ENCODE measurements at places on chromosomes 1 and 21.

GRCh38 chr1:110872745-110873720 is at the start of gene CD53:
TSS of gene CD53 (plus strand) at chr1:110873148. CDS start at chr1:110891409, 18,261 bp downstream.
- DNase-seq, result no peak

GRCh38 chr1:55888685-55889317 is 673.6 kb upstream of the USP24 start:
- DNase-seq, result no peak

DNA sequence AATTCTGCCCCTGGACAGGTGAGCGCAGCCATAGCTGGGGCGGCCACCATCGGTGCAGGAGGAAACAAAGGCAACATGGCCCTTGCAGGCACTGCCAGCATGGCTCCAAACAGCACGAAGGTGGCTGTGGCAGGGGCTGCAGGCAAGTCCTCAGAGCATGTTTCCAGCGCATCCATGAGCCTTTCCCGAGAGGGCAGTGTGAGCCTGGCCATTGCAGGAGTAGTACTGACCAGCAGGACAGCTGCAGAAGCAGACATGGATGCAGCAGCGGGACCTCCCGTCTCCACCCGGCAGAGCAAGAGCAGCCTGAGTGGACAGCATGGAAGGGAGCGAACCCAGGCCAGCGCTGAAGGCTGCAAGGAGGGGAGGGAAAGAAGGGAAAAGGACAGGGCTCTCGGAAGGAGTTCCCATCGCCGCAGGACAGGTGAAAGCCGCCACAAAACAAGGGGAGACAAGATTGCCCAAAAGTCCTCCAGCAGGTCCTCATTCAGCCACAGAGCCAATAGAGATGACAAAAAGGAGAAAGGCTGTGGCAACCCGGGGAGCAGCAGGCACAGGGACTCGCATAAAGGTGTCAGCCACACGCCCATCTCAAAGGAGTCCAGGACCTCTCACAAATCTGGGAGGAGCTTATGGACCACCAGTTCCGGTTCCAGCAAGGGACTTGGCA is 17.4 kb downstream of the ATF3 start:
- no peak for DNase-seq

GRCh38 chr1:228378873-228379460 is 27.7 kb downstream of the TRIM11 start:
- DNase-seq, result no peak

GRCh38 chr1:71135571-71135970 is 54.7 kb upstream of the ZRANB2 start:
- peak; percentile 31 for DNase-seq

DNA sequence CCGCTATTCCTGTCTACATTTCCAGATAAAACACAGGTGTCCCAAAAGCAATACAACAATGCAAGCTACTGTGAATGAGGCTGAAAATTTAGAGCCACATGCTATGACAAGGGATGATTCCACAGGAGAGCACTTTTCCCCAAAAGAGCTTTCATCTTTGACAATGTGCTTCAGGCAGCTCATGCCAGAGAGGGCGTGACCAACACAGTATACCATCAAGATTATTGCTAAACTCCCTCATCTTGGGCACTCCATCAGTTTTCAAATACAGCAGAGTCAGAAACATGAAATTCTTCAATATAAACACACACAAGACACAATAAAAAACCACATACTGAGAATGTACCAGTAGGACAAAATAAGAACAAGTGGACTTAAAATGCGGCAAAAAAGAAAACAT is 6.7 kb downstream of the GON4L start:
- DNase-seq, result no peak

DNA sequence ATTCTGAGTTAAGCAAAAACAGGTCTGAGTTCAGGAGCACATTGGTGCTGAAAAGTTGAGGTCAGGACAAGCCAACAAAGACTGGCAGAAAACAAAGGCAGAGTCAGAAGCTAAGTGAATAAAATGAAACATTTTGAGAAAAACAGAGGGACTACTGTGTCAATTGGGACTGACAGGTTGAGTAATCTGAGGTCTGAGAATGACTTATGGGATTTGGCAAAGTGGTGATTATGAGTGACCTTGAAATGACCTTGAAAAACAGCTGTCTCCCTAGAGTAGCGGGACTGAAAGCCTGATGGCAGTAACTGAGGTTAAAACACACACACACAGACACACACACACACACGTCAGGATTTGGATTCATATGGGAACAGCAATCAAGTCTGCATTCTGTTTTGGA is 8.8 kb upstream of the COG2 start:
- DNase-seq, result no peak

DNA sequence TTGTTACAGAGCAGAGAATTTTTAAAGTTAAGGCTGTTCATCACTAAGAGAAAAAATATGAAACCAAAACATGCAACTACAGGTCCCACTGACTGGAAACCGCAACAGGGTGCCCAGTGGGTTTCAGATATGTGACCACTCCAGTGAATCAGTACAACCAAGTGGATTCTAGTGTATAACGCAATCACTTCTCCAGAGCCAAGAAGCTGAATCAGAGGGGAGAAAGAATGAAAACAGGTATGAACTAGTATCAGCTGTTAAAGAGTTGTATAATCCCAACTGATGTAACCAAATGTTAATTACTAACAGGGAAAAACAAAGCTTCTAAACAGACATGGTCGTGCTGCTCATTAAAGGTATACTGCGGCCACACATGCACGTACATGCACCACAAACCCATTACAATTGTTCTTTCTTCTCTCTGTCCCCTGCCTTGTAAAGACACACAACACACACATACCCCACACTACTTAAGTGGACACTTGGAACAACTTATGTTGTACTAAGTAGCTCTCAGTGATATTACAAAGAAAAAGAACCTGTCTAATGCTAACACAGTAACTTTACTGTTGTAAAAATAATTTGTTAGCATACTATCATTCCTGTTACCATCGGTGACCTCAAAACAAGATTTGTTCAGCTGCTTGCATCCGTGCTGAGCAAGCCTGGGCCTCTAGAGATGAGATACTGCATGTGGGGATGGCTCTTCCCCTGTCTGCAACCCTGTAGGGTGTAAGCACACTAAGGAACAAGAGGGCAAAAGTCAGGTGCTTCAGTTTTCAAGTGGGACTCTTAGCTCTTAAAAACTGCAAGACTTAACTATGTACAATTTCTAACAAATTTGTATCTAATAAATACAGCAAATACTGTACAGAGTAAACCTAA is 74.2 kb downstream of the PTPN14 start:
- DNase-seq, result peak; percentile 89

GRCh38 chr1:193241132-193241827 is 54.9 kb upstream of the B3GALT2 start:
- no peak for DNase-seq

DNA sequence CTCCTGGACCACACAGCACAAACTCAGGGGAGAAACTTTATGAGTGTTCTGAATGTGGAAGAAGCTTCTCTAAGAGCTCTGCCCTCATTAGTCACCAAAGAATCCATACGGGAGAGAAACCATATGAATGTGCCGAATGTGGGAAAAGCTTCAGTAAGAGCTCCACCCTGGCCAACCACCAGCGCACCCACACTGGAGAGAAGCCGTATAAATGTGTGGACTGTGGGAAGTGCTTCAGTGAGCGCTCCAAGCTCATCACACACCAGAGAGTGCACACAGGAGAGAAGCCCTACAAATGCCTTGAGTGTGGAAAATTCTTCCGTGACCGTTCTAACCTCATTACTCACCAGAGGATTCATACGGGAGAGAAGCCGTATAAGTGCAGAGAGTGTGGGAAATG is 22.5 kb downstream of the ZSCAN20 start:
- DNase-seq, result no peak

GRCh38 chr21:14321042-14321441 is 61.9 kb downstream of the HSPA13 start:
- no peak for DNase-seq

GRCh38 chr1:28761189-28761588 is 24.4 kb downstream of the YTHDF2 start:
- DNase-seq, result no peak

- peak; percentile 59 for DNase-seq
Measured at GRCh38 chr21:32562426-32562825, 22.9 kb downstream of the TCP10L start.

GRCh38 chr1:235972311-235972689 is 92.6 kb downstream of the NID1 start:
- DNase-seq, result peak; percentile 85

DNA sequence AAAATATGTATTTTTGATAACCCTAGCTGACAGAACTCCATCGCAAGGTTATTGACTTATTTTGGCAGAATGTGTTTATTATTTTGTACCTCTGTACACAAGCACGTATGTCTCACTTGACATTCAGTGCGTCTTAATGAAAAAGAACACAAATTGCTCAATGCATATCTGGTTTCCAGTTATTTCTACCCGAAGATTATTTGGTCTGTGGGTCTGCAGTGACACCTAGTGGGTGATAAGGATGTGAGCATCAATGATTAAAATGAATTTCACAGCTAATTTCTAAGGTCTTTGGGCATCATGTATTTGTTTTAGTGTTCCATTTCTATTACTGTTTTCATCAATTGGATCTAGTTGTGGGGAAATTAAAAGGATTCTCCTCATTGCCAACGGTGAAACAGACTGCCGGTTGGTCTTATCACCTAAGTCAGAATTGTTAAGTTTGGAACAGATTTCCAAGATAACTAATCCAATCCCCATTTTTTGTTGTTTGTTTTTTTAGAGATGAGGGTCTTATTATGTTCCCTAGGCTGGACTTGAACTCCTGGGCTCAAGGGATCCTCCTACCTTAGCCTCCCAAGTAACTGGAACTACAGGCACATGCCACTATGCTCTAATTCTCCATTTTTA is 13.9 kb downstream of the DDX20 start:
- peak; percentile 74 for DNase-seq
